ENCODE measurements at places on chromosomes 3 and 15.

DNA sequence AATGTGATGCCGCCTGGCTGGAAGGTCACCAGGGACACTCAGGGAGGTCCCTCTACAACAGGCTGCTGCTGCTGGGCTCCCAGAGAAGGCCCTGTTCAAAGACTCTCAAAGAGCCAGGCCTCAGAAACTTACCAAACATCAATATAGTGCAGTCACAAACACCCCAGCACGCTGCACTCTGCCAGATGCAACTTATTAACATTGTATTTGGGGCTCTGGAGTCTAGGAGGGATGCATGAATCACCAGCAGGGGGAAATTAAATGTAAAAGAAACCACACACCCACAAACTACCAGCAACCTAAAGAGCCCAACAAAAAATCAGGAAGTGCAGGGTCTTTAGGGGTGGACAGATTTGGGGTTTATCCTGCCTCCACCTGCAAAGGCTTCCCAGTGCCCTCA, 74.6 kb upstream of the SPATA12 start:
- DNase-seq: no peak

- DNase-seq: no peak
Measured at GRCh38 chr15:88323976-88324740, 67.6 kb upstream of the NTRK3 start.

- no peak for DNase-seq
Measured at GRCh38 chr15:30044377-30044776, 38.4 kb upstream of the GOLGA8J start.

GRCh38 chr3:38264779-38265178, 833 bp upstream of the SLC22A13 start:
- DNase-seq: no peak

GRCh38 chr3:129561619-129562248, 18.8 kb downstream of the H1-8 start:
- no peak for DNase-seq
